ENCODE measurements at places on chromosomes 12 and 14. TPM values are rescaled to one million over a fixed set of nuclear protein-coding genes. Genes with fewer than 3 reads are reported as not detected.
A peak's percentile ranks its signal among the peaks of the same experiment; 100 is the strongest.

DNA sequence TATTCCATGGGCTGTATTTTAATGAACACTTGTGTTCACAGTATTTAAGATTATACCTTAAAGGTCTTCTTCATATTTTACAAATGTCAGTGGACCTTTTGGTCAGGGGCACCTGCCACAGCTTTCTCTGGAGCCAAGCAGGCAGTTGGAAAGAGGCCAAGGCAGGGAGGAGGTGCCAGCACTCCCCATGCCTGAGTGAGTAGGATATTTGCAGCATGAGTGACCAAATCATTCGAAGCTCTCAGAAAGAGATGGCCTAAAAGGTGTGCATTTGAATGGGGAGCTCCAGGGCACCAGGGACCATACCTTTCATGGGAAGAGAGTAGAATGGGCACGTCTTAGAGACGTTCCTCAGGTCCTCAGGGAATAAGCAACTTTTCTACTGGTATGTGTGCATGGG lies 121.6 kb downstream of the GPR135 start:
- peak overlapping the region; percentile 74 for H3K27ac ChIP-seq
- H3K4me1 ChIP-seq, result peaks cover 59% of the 10 kb centered on the region
- peaks cover 51% of the 10 kb centered on the region for H3K36me3 ChIP-seq
- no peak overlapping the region for H3K4me3 ChIP-seq
- no peaks in the 10 kb centered on the region for H3K27me3 ChIP-seq
- no peak for DNase-seq

DNA sequence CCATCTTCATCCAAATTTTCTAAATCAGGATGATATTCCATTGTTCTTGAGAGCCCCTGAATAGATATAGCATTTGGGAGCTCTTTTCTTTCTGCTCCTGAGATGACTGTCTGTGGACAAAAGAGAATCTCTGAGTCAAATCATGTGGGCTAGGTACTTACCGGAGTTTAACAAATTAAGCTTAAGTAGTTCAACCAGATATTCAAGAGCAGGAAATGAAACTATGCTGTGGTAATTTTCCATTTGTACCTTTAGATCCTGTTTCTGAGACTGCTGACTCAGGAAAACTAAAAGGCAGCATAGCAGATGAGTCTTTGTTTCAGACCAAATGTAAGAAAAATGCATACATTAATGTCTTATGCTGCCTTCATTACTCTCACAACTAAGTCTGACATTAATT lies at the start of gene CLEC7A:
Gene CLEC7A (minus strand): TSS at position 158 of the 400 bp plus-strand sequence. CDS start 117 bp downstream, at position 41.
- H3K27me3 ChIP-seq, result no peaks in the 10 kb centered on the region
- H3K27ac ChIP-seq, result no peak within 1 kb of the TSS
- H3K4me1 ChIP-seq, result no peaks in the 10 kb centered on the region
- no peaks in the 10 kb centered on the region for H3K36me3 ChIP-seq
- no peak for DNase-seq

The MIPOL1 gene
- 2.6 TPM for polyA plus RNA-seq

GRCh38 chr14:67485501-67486095 lies 2.9 kb downstream of the TMEM229B start:
- H3K27me3 ChIP-seq, result no peaks in the 10 kb centered on the region
- peaks cover 46% of the 10 kb centered on the region for H3K4me1 ChIP-seq
- no peaks in the 10 kb centered on the region for H3K36me3 ChIP-seq
- no peak for DNase-seq

- no peak overlapping the region for H3K27ac ChIP-seq
- no peaks in the 10 kb centered on the region for H3K27me3 ChIP-seq
- no peak overlapping the region for H3K4me3 ChIP-seq
- peaks cover 93% of the 10 kb centered on the region for H3K36me3 ChIP-seq
- DNase-seq, result no peak
Measured at GRCh38 chr12:45419317-45419814, 203.5 kb downstream of the ANO6 start.

- no peak overlapping the region for H3K27ac ChIP-seq
- no peak overlapping the region for H3K4me3 ChIP-seq
- no peak for DNase-seq
- no peaks in the 10 kb centered on the region for H3K27me3 ChIP-seq
- H3K36me3 ChIP-seq, result no peaks in the 10 kb centered on the region
Measured at GRCh38 chr12:91441246-91441645, 258.6 kb upstream of the DCN start.

- no peaks in the 10 kb centered on the region for H3K36me3 ChIP-seq
- H3K4me3 ChIP-seq, result no peak overlapping the region
- H3K27me3 ChIP-seq, result peaks cover 4% of the 10 kb centered on the region
- DNase-seq, result peak; percentile 85
Measured at GRCh38 chr12:96078231-96079135, 43.1 kb upstream of the LTA4H start.

DNA sequence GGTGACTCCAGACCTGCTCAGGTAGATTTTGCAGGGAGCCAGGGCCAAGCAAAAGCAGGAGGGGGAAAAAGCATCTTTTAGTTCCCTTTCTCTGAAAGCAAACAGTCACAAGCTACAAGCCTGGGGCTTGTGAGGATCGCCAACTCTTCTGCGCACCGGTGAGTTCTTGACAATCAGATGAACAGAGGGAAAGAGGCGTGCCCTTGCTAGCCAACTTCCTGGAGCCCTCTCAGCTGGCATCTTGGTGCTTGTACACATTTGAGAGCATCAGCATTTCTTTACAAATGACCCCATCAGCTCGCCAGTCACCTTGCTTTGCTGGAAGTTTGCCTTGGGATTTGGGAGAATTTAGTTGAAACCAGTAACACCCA lies 55.5 kb downstream of the ZNF664 start:
- no peaks in the 10 kb centered on the region for H3K27me3 ChIP-seq
- no peak overlapping the region for H3K4me3 ChIP-seq
- no peaks in the 10 kb centered on the region for H3K36me3 ChIP-seq
- peak overlapping the region; percentile 79 for H3K27ac ChIP-seq
- no peak for DNase-seq
- H3K4me1 ChIP-seq, result peaks cover 9% of the 10 kb centered on the region

The IAPP gene
- polyA plus RNA-seq, result not detected

GRCh38 chr12:51359851-51360250 lies 13.4 kb upstream of the CELA1 start:
- no peak for DNase-seq
- H3K4me1 ChIP-seq, result no peaks in the 10 kb centered on the region
- H3K36me3 ChIP-seq, result no peaks in the 10 kb centered on the region
- H3K27me3 ChIP-seq, result no peaks in the 10 kb centered on the region
- H3K4me3 ChIP-seq, result no peak overlapping the region
- no peak overlapping the region for H3K27ac ChIP-seq

DNA sequence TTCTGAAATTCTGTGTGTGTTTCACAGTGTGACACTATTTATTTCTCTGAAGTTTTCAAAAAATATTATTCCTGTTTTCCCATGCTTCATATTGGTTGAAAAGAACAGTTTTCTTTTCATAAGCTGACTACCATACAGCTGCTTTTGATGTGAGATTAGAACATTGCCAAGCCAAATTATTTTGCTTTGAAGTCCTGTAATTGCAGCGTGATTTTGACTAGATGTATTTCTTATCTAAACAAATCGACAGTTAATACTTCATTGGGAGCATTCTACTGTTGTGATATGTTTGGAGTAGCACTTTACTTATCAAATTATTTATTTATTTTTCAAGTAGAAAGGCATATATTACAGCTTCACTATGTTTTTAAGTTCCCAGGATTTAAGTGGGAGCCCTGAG lies 132.0 kb downstream of the DACT1 start:
- no peak for DNase-seq
- H3K4me1 ChIP-seq, result no peaks in the 10 kb centered on the region
- H3K4me3 ChIP-seq, result no peak overlapping the region

The OR6C68 gene
- polyA plus RNA-seq, result not detected

The LMO3 gene
- polyA plus RNA-seq, result 0.84 TPM

DNA sequence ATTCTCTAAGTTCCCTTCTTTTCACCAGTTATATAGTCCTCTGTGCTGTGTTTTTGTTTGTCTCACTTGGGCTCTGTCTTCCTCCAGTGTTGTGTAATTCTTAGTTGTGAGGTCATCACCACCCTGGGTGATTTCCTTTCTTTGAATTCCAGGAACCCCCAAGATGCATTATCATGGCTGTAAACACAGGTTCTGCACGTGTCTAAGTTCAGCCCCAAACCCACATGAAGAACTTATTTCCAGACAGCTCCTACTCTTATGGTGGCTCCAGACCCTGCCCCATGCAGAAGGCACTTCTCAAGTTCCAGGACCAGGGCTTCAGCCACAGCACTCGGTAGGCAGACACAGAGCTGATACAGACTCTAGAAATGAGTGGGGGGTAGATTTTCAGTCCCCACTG lies 560.5 kb downstream of the BCL11B start:
- no peak overlapping the region for H3K4me3 ChIP-seq
- DNase-seq, result no peak
- no peak overlapping the region for H3K27ac ChIP-seq
- H3K36me3 ChIP-seq, result no peaks in the 10 kb centered on the region
- H3K4me1 ChIP-seq, result no peaks in the 10 kb centered on the region

The ATF7 gene
- 20.0 TPM for polyA plus RNA-seq

GRCh38 chr14:26596543-26597061 lies 1.2 kb downstream of the NOVA1 start:
- H3K4me1 ChIP-seq, result no peaks in the 10 kb centered on the region
- H3K27ac ChIP-seq, result peak overlapping the region; percentile 68
- no peaks in the 10 kb centered on the region for H3K27me3 ChIP-seq
- DNase-seq, result peak; percentile 16
- H3K36me3 ChIP-seq, result no peaks in the 10 kb centered on the region

The RDH12 gene
- polyA plus RNA-seq, result not detected

GRCh38 chr12:26157001-26157400 lies 32.2 kb upstream of the BHLHE41 start:
- H3K27me3 ChIP-seq, result no peaks in the 10 kb centered on the region
- H3K36me3 ChIP-seq, result no peaks in the 10 kb centered on the region
- no peak overlapping the region for H3K4me3 ChIP-seq
- H3K4me1 ChIP-seq, result no peaks in the 10 kb centered on the region
- H3K27ac ChIP-seq, result no peak overlapping the region

The RHEBL1 gene
- polyA plus RNA-seq, result 0.37 TPM

DNA sequence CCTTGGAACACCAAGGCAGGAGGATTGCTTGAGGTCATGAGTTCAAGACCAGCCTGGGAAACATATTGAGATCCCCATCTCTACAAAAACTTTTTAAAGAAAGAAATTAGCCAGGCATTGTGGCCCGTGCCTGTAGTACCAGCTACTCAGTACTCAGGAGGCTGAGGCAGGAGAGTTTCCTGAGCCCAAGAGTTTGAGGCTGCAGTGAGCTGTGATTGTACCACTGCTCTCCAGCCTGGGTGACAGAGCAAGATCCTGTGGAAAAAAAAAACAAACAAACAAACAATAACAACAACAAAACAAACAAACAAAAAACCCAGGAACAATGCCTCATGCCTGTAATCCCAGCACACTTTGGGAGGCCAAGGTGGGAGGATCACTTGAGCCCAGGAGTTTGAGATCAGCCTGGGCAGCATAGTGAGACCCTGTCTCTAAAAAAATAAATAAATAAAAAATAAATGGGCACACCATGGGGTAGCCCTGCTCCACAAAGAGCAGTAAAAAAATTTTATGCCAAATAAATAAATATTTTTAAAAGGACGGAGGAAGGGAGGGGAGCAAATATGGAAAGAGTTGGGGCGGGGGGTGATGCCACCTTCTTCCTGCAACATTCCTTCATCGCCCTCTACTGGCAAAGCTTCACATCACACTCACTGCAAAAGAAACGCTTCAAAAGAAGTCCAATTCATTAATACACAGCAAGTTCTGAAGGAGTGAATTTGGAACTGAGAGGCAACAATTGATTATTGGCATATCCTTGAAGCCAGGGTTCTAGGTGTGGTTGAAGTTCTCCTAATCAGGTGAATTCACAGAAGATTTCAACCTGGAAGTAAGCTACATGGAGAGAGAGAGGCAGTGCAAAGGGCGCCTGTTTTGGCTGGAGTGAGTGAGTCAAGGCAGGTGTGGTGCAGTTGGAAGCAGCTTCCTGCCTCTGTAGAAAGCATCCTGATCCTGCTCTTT lies 8.8 kb upstream of the GNPTAB start:
- H3K27me3 ChIP-seq, result no peaks in the 10 kb centered on the region
- peak; percentile 62 for DNase-seq
- H3K36me3 ChIP-seq, result no peaks in the 10 kb centered on the region
- no peaks in the 10 kb centered on the region for H3K4me1 ChIP-seq
- no peak overlapping the region for H3K27ac ChIP-seq
- H3K4me3 ChIP-seq, result no peak overlapping the region

The PLD4 gene
- polyA plus RNA-seq, result not detected

DNA sequence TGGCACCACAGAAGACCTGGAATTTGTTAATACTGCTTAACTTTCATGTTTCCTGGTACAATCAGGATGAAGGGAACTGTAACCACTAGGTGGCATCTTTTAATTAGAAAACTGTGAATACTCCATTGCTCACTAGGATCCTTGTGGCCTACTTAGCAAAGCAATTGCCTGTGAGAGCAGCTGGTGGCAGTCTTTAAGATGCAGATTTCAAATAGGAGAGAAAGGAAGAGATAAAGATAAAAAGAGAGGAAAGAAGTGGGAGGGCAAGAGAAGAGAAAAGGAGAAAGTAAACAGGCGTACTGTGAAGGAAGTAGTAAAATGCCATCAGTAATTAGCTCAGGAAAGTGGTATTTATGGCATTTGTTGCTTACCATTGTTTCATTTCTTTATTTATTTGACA lies 114.5 kb downstream of the RAD51B start:
- H3K27me3 ChIP-seq, result no peaks in the 10 kb centered on the region
- peak overlapping the region; percentile 52 for H3K27ac ChIP-seq
- H3K36me3 ChIP-seq, result no peaks in the 10 kb centered on the region

The PRPH gene
- 0.11 TPM for polyA plus RNA-seq

GRCh38 chr12:94615260-94616181 lies 34.8 kb downstream of the TMCC3 start:
- H3K4me3 ChIP-seq, result peak overlapping the region; percentile 27
- H3K4me1 ChIP-seq, result peaks cover 19% of the 10 kb centered on the region
- H3K27ac ChIP-seq, result peak overlapping the region; percentile 48

The CBLN3 gene
- 0.72 TPM for polyA plus RNA-seq

The CDH24 gene
- polyA plus RNA-seq, result 1.6 TPM

DNA sequence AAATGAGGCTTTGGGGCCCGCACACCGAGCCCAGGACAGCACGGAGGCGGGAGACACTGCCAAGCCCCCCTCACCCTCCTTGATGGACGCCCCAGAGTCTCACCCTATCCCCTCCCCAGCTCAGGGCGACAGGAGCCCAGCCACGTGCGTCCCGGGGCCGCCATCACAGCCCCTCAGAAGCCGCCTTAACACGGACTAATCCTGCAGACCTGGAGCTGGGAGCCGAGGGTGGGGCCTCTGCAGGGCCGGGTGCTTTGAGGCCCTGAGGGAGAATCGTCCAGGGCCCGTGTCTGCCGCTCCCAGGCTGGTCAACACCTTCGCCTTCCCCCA lies 79.7 kb upstream of the FBRSL1 start:
- H3K36me3 ChIP-seq, result no peaks in the 10 kb centered on the region
- H3K27me3 ChIP-seq, result peaks cover 5% of the 10 kb centered on the region
- H3K4me3 ChIP-seq, result no peak overlapping the region
- no peak overlapping the region for H3K27ac ChIP-seq

The RTN1 gene
- polyA plus RNA-seq, result 0.62 TPM

- no peak overlapping the region for H3K4me3 ChIP-seq
- no peak for DNase-seq
- peaks cover 28% of the 10 kb centered on the region for H3K4me1 ChIP-seq
- H3K27ac ChIP-seq, result peak overlapping the region; percentile 5
Measured at GRCh38 chr12:93108985-93109384, 179.9 kb upstream of the EEA1 start.

The TMEM253 gene
- 0.57 TPM for polyA plus RNA-seq

The MMP14 gene
- polyA plus RNA-seq, result 25.7 TPM

The KCNA5 gene
- 1.7 TPM for polyA plus RNA-seq

GRCh38 chr14:88209273-88209672 lies 113.8 kb downstream of the KCNK10 start:
- no peaks in the 10 kb centered on the region for H3K27me3 ChIP-seq
- H3K36me3 ChIP-seq, result no peaks in the 10 kb centered on the region
- no peak overlapping the region for H3K27ac ChIP-seq
- DNase-seq, result no peak
- H3K4me1 ChIP-seq, result no peaks in the 10 kb centered on the region
- no peak overlapping the region for H3K4me3 ChIP-seq
